ENCODE measurements at places on chromosomes 5 and 9. TPM values are rescaled to one million over a fixed set of nuclear protein-coding genes. Genes with fewer than 3 reads are reported as not detected.

DNA sequence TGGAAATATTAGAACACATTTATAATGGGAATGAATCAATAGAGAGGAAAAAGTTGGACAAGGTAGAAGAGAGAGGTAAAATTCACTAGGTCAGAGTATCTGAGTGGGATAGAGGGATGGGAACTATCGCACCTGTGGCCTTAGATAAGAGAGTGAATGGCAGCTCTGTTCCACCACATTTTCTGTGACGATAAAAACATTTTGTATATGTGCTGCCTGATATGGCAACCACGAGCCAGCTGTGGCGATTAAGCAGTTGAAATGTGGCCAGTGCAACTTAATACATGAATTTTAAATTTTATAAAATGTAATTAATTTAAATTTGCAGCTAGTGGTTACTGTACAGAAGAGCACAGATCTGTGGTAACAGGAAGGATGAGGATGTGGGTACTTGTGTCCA lies 46.7 kb downstream of the ZNF354A start:
- DNase-seq, result no peak

DMRTA1 gene
- 0.07 TPM for total RNA-seq

TEX48 gene
- total RNA-seq, result not detected

GRCh38 chr9:504921-505740 lies 290.5 kb downstream of the DOCK8 start:
- no peak for DNase-seq

- DNase-seq, result no peak
Measured at GRCh38 chr5:123696921-123697341, 185.0 kb downstream of the CSNK1G3 start.

GRCh38 chr9:106287091-106287631 lies 575.8 kb upstream of the ZNF462 start:
- DNase-seq, result no peak

SHROOM1 gene
- 1.2 TPM for total RNA-seq

DNA sequence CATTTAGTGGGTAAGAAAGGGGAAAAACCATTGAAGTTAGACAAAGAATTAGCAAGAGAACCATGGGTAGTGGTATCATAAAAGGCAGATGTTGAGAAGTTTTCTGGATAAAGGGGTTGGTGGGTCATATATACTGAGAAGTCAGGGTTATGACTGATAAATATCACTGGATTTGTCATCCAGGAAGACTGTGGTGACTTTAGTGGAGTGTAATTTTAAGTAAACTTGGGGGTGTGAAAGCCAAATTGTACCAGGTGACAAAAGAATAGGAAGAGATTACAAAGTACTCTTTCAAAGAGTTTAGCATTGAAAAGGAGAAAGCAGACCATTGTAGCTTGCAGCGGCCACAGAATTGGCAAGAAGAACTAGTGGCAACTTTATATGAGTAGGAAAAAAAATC lies 315.2 kb upstream of the DMAC1 start:
- DNase-seq, result no peak

GRCh38 chr5:150623152-150623877 lies 17.1 kb upstream of the SYNPO start:
- DNase-seq, result no peak

- no peak for DNase-seq
Measured at GRCh38 chr9:119898316-119898715, 529.1 kb upstream of the BRINP1 start.

- peak; percentile 82 for DNase-seq
Measured at GRCh38 chr9:34957492-34958410, at the start of gene PHF24. PHF24 (plus strand) TSS chr9:34958285; CDS start chr9:34971299, 13,014 bp downstream.

SH2D3C gene
- total RNA-seq, result 8.1 TPM

DNA sequence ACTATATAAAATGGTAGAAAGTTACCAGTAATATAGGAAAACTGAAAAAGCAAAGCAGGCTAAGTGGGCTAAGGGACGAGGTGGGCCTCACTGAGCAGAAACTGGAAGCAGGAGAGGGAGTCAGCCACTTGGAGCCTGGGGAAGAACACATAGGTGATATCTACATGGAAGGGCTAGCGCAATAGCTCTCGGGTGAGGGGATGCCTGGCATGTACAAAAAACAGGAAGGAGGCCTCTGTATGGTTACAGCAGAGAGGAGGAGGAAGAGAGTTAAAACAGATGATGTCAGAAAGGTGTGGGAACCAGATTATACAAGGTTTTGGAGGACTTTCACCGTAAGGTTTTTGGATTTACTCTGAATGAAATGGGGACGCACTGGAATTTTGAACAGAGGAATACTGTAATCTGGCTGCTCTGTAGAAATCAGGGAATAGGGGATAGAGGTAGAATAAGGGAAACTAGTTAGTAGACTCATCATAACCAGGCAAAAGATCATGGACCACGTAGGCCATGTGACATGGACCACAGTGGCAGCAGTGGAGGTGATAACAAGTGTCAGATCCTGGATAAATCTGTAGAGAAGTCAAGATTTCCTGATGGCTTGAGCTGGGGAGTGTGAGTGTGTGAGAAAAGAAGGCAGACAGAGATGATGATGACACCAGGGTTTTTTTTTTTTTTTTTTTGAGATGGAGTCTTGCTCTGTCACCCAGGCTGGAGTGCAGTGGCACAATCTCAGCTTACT lies 52.5 kb downstream of the FNBP1 start:
- no peak for DNase-seq

ARHGEF37 gene
- total RNA-seq, result 36.4 TPM

OLFM1 gene
- 5.3 TPM for total RNA-seq

- no peak for DNase-seq
Measured at GRCh38 chr9:69689991-69690538, 17.9 kb upstream of the APBA1 start.

LRRC19 gene
- total RNA-seq, result not detected

DNA sequence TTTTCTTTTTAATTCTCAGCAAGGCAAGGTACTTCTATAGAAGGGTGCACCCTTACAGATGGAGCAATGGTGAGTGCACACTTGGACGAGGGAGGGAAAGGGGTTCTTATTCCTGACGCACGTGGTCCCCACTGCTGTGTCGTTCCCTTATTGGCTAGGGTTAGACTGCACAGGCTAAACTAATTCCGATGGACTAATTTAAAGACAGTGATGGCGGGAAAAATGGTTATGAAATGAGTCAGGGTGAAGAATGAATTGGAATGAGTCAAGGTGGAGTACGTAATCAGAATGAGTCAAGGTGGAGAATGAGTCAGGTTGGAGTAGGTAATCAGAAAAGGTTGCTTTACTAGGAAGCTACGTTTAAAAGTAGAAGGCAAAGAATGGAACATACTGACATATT lies 2.1 kb upstream of the HMGCS1 start:
- no peak for DNase-seq

- DNase-seq, result no peak
Measured at GRCh38 chr9:93884808-93885207, 70.3 kb downstream of the BARX1 start.

DNA sequence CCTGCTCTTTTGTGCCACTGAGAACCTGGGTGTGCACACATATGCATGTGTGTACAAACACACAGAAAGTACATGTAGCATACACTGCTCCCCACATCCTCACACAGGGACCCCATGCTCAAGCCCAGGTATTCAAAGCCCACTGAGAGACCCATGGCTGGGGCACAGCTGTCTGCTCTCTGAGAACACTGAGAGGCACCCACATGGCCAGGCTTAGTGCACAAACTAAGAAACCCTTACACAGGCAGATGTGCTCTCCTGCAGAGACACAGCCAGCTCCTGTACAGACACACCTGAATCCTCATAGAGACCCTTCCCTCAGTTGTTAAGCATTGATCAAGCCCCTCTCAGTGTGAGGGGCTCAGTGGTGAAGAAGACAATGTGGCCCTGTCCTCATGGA lies 92.5 kb downstream of the CACNA1B start:
- no peak for DNase-seq

PCDHB16 gene
- total RNA-seq, result 1.1 TPM

- no peak for DNase-seq
Measured at GRCh38 chr5:37840053-37841034, 503 bp upstream of the GDNF start.

DNA sequence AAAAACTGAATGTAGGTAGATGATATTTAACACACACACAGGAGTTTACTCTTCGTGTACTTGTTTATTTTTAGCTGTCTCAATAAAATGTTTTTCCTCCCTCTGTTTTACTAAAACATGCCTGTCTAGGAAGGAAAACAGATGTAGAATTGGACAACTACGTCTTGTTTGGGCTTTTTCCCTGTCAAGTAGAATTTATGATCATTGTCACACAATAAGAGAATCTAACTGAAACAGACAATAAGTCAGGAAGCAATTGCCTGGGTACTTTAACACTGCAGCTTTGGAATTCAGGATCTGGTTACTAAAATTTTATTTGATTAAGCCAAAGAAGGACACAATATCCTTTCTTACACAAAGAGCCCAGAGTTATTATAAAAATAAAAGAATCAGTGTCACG lies 164.2 kb downstream of the ZDHHC21 start:
- DNase-seq, result no peak

MLANA gene
- total RNA-seq, result 20.1 TPM

LIFR gene
- total RNA-seq, result 45.4 TPM

NDUFS6 gene
- total RNA-seq, result 50.4 TPM

DNA sequence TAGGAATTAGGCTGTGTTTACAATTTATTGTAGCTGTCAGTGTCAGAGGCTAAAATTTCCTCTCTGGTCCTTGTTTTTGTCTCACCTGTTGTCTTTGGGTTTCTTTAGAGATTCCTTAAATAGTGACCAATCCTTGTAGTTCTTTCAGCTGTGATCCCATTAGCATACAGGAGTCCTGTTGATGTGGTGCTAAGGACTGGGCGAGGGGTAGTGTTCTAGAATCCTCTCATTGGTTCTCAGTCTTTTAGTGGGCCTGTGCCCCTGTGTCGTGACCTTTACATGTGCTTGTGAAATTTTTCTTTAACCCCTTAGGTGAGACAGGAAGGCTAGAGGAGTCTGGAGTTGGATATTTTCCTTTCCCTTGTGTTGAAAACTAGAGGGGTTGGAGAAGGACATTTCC lies 51.2 kb downstream of the ZNF618 start:
- DNase-seq, result no peak

GRCh38 chr5:82808960-82809359 lies 268.2 kb downstream of the TMEM167A start:
- no peak for DNase-seq

CCDC171 gene
- total RNA-seq, result 3.4 TPM

DNA sequence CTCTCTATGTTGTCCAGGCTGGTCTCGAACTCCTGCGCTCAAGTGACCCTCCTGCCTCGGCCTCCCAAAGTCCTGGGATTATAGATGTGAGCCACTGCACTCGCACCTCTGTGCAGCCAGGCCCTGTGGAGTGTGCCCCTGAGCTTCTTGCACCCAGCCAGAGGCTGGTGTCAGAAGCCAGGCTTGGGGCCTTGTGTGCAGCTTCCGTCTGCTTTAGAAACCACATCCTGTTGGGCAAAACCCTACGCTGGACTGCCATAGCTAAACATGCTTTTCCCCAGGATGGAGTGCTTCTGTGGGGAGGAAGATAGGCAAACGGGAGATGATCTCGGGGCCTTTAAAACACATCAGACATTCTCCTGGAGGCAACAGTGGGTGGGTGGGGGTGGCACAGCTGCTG lies 40.1 kb downstream of the PRRT1B start:
- no peak for DNase-seq

BTNL8 gene
- 0.44 TPM for total RNA-seq

- DNase-seq, result no peak
Measured at GRCh38 chr9:130606887-130607600, 27.7 kb downstream of the FUBP3 start.

Data from lower leg skin (tissue), 4 donors.